Activated naive CD8-positive, alpha-beta T cell treated with anti-CD3 and anti-CD28 coated beads, Interleukin-2, amount 10 ng/mL, durations not matched to agents 7 days and 5 days (primary cell): ENCODE measurements at places on chromosomes 1 and 21. TPM values are rescaled to one million over a fixed set of nuclear protein-coding genes. Genes with fewer than 3 reads are reported as not detected.

GRCh38 chr1:54976747-54977146 lies 3.7 kb upstream of the TMEM61 start:
- no peak for DNase-seq

GRCh38 chr21:29155933-29156260 lies 25.5 kb downstream of the MAP3K7CL start:
- DNase-seq = no peak

- DNase-seq = no peak
Measured at GRCh38 chr1:32055416-32055815, 17.3 kb upstream of the TMEM39B start.

GRCh38 chr1:229229137-229229720 lies 41.7 kb upstream of the RAB4A start:
- no peak for DNase-seq

GRCh38 chr1:24459551-24460266 lies 42.9 kb upstream of the RCAN3 start:
- no peak for DNase-seq

Gene FAM163A
- total RNA-seq = not detected

Gene PROX1
- total RNA-seq = not detected

Gene LRRC71
- not detected for total RNA-seq

- no peak for DNase-seq
Measured at GRCh38 chr1:54845772-54846171, 41.2 kb downstream of the DHCR24 start.

GRCh38 chr1:37699147-37699546 lies 6.8 kb downstream of the CDCA8 start:
- no peak for DNase-seq

DNA sequence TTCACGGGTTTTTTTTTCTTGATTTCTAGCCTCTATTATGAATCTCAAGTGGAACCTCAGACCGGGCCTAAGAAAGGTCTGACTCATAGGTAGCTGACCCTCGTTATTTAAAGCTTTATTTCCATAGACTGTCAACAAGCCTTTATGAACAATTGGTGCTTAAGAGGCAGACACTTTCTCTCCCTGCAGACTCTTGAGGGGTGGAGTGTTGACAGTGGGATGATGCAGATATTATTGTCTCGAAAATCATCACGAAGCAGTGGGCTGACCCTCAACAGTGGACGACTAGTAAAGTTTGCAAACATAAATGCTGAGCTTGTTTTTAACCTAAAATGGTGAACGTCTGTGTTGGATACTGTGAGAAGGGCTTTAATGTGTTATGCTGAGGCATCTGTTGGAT lies 1.8 kb downstream of the SFT2D2 start:
- no peak for DNase-seq

Gene TRPM2
- total RNA-seq = 29.6 TPM

Gene SMG5
- 76.4 TPM for total RNA-seq

Gene AMY1B
- total RNA-seq = not detected

GRCh38 chr1:241947354-241947753 lies 10.2 kb upstream of the BECN2 start:
- no peak for DNase-seq

- DNase-seq = no peak
Measured at GRCh38 chr1:245220381-245220985, 65.7 kb downstream of the KIF26B start.

Gene FCGR2B
- total RNA-seq = 0.33 TPM
